ENCODE measurements at places on chromosomes 2 and 18. TPM values are rescaled to one million over a fixed set of nuclear protein-coding genes. Genes with fewer than 3 reads are reported as not detected.

SERPINB12 gene
- total RNA-seq: not detected

SERTAD2 gene
- total RNA-seq: 20.5 TPM

RESP18 gene
- total RNA-seq: not detected

STEAP3 gene
- 19.4 TPM for total RNA-seq

POTEE gene
- 0.12 TPM for total RNA-seq

GREB1L gene
- total RNA-seq: not detected

PID1 gene
- total RNA-seq: 39.2 TPM

TIGD1 gene
- 4.4 TPM for total RNA-seq

COA5 gene
- total RNA-seq: 23.6 TPM

ABCG8 gene
- 0.67 TPM for total RNA-seq

GAREM1 gene
- 21.9 TPM for total RNA-seq

HOXD13 gene
- total RNA-seq: 0.14 TPM

POTEF gene
- not detected for total RNA-seq

ACVR1C gene
- 15.7 TPM for total RNA-seq

KIF5C gene
- total RNA-seq: 2.7 TPM

LYPD6B gene
- 1.7 TPM for total RNA-seq

LYPD6 gene
- 3.5 TPM for total RNA-seq

CDK15 gene
- 1.4 TPM for total RNA-seq

ROCK2 gene
- total RNA-seq: 78.4 TPM

LRRTM1 gene
- total RNA-seq: 0.21 TPM

CHRNG gene
- total RNA-seq: not detected

C2orf81 gene
- 1.7 TPM for total RNA-seq

GALNT14 gene
- 0.31 TPM for total RNA-seq

BOK gene
- 10.3 TPM for total RNA-seq

UGT1A6 gene
- 10.2 TPM for total RNA-seq

GALR1 gene
- total RNA-seq: 0.46 TPM

CPS1 gene
- total RNA-seq: 0.18 TPM

STK11IP gene
- total RNA-seq: 27.9 TPM

XRCC5 gene
- 163 TPM for total RNA-seq

GLI2 gene
- total RNA-seq: 1.4 TPM

C2orf76 gene
- total RNA-seq: 5.3 TPM

PPP3R1 gene
- 54.7 TPM for total RNA-seq

CYS1 gene
- total RNA-seq: 0.37 TPM

PCARE gene
- total RNA-seq: not detected

DTYMK gene
- 13.4 TPM for total RNA-seq

KCNK3 gene
- total RNA-seq: 0.79 TPM

DTNB gene
- total RNA-seq: 6.9 TPM
